Pons (tissue), 1 donor: ENCODE measurements at places on chromosomes 1 and 21.

- no peak for DNase-seq
These were observed 302.0 kb upstream of the ADGRL2 start for GRCh38 chr1:81498471-81499462.

- DNase-seq: peak; percentile 97
These were observed 7.5 kb upstream of the SOX13 start for GRCh38 chr1:204065174-204065985.

GRCh38 chr21:43694437-43695079 is 24.4 kb upstream of the PDXK start:
- DNase-seq: no peak

DNA sequence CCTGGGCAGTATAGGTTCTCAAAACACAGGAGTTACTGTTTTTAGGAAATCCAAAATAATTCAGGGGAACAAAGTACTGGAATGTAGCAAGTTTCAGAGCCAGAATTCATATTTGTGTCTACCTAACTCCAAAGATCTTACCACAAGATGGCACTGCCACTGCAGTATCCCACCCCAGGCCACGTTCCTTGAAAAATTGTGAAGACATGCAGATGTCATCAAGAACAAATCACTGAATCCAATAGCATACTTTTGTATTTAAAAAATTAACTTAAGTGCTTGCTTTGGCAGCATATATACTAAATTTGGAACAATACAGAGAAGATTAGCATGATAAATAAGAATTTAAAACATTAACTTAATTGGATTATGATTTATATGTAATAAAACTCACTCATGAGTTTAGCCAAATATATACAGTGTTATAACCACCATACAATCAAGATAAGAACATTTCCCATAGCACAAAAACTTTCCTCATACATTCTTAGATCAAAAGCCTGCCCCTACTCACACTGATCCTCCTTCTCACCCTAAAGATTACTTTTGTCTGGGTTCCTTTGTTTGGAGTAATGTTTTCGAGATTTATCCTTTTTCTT is 209.9 kb downstream of the FAF1 start:
- DNase-seq: peak; percentile 57

DNA sequence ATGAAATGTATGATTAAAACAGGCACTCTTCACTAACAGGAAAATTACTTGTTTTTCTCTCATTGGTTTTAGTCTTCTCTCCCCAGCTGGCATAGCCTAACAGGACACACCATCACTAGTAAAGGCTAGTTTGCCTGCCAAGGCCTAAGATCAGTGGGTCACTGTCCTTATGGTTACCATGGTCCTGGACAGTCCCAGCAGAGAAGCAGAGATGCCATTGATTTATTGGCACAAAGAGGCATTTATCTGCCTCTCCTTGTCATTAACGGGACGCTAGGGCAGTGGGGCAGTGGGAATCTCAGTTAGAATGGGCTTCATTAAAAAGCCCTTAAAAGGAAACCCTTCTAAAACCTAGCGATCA is 13.9 kb downstream of the CD247 start:
- peak; percentile 54 for DNase-seq

DNA sequence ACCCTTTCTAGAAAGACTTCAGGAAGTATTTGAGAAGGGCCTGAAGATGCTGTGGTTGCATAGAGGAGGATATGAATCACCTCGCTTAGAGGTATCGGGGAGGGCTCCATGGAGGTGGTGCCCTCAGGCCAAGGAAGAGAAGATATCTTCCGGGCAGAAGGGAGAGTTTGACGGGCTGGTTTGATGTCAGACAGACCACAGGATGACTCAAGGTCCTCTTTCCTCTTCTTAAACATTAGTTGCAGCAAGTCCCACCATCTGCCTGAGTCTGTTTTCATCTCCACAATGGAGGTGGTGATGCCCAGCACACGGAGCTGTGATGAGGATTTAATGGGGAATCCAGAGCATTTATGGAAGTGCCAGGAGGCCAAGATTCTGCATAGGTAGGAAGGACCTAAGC is 25.1 kb upstream of the RUNX3 start:
- DNase-seq: no peak
